Calu3 (cell line): ENCODE measurements at places on chromosomes 7 and 10.

GRCh38 chr10:94299417-94299816 lies 63.3 kb downstream of the NOC3L start:
- peak; percentile 39 for DNase-seq

DNA sequence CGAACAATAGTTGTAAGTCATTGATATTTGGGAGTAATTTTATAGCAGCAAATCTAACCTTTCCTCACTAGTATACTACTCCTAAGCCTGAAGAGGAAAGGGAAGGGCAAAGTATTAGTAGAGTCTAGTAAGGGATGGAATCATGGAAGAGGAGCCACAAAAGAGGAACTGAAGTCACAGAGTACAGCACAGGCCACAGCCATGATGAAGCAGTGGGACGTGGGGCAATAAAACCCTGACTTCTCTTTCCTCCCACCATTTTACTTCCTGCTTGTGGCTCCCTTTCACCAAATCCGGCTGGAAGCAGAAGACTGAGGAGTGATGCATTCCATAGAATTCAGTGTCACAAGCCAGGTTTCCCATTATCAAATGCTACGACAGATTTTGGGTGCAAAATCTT lies 58.7 kb downstream of the CABCOCO1 start:
- no peak for DNase-seq

GRCh38 chr7:93430917-93431588 lies 143.5 kb downstream of the CALCR start:
- no peak for DNase-seq

GRCh38 chr7:100019908-100020307 lies 4.5 kb downstream of the ZKSCAN1 start:
- no peak for DNase-seq

DNA sequence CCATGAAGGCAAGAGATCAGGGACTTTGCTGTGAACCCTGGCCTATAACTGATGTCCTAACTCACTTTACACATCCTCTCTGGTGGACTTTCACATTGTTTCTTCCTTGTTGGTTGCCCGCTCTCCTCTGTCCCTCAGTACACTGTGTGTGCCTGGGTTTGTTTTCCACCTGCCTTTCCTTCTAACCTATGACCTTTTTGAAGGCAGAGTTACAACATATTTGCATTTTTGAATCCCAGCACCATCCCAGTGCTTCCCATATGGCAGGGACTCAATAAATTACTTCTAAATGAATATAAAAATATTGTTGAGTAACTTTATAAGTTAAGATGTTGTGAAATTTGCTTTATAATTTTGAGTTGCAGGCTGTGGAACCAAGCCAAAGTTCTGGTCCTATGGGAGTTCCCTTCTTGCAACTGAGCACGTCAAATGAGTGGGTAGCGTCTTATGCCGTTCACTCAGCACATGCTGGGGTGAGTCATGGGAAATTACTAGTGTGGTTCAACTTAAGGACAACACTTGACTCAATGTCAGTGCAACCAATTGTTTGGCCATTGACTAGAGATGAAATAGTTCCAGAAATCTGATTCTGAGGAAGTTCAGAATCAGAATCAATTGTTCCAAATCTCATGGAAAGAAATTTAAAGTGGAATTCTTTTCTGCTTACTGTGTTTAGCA lies 250.9 kb downstream of the TWIST1 start:
- peak; percentile 76 for DNase-seq

DNA sequence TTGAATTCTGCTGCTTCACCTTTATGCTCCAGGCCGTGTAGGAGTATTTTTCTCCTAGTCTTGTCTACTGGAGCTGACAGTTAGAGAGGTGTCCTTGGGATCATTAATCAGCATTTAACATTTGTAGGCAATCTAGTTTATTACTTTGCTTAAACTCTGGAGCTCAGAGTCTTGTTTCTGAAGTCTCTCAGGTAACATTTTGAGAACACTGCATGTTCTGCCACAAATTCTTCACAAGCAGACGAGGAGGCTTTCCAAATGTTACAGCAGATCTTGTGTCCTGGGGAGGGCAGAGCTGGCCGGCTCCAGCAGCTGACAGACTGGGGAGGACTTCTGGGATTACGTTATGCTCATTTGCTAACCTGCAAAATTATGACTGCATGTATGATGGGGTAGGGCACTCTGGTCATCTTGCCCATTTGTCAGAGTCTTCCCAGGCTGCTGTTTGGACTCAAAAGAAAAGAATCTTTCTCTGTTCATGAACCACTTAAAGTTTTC lies 50.5 kb downstream of the GALNT17 start:
- no peak for DNase-seq
